ENCODE measurements at places on chromosomes 6 and 20.
A peak's percentile ranks its signal among the peaks of the same experiment; 100 is the strongest.

- DNase-seq: no peak
Observed at GRCh38 chr20:48313324-48313723, 514.5 kb downstream of the PREX1 start.

DNA sequence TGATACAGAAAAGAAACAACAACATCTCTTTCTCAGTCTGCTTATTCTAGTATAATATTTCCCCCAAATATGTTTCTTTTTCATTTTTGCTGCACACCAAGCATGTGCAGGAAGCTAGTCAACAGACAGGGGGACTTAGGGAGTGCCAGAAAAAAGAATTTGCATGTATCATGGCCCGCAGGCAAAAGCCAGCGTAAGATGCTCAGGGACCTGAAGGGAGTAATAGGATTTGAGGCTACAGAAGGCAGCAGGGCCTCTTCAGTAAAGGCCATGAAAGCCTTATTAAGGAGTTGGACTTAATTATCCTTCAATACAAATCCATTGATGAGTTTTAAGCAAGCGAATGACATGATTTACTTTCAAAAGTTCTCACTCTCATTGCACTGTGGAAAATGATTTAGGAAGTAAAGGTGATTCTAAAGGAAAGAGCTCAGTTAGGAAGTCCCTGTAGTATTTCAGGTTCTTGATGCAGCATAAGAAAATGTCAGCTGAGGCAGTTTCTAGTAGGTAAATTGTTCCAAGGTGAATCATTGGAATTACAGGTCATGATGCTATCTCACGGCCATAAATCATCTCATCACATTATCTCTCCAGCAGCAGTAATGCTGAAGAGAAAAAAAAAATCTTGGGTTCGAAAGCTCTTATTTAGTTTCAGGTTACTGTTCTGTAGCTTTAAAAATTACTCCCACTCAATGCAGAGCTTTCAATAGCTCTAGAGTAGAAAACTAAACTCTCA, 94.8 kb downstream of the PTCHD4 start:
- no peak for DNase-seq

DNA sequence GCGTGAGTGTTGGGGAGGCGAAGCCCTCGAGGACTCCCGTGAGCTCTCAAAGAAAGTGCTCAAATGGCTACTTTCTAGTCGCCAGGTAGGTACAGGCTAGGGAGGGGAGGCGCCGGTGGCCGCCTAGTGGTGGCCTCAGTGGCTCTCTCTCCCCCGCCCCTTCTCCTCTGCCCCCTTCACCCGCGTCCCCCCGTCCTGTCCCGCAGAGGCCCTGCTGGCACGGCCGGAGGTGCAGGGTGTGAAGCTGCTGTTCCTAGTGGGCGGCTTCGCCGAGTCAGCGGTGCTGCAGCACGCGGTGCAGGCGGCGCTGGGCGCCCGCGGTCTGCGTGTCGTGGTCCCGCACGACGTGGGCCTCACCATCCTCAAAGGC, 16.3 kb downstream of the ADISSP start:
- DNase-seq: no peak

DNA sequence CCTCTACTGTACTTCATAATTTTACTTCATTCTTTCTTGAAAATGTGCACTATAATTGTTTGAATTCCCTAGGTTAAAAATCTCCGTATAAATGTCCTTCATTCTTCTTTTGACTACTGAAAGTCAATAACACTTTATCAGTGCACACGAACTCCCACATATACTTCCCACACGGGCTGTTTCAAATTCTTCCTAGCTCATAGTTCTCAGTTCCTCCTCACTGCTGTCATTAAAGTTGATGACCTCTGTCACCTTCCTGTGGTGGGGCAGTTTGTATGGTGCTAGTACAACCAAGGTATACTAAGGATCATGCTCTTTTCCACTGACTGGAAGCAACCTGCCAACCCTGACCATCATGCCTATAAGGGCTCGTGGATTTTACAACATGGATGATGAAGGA, 40.0 kb upstream of the CD2AP start:
- peak; percentile 82 for DNase-seq

- DNase-seq: no peak
Observed at GRCh38 chr6:160215232-160215631, 43.4 kb downstream of the SLC22A2 start.

DNA sequence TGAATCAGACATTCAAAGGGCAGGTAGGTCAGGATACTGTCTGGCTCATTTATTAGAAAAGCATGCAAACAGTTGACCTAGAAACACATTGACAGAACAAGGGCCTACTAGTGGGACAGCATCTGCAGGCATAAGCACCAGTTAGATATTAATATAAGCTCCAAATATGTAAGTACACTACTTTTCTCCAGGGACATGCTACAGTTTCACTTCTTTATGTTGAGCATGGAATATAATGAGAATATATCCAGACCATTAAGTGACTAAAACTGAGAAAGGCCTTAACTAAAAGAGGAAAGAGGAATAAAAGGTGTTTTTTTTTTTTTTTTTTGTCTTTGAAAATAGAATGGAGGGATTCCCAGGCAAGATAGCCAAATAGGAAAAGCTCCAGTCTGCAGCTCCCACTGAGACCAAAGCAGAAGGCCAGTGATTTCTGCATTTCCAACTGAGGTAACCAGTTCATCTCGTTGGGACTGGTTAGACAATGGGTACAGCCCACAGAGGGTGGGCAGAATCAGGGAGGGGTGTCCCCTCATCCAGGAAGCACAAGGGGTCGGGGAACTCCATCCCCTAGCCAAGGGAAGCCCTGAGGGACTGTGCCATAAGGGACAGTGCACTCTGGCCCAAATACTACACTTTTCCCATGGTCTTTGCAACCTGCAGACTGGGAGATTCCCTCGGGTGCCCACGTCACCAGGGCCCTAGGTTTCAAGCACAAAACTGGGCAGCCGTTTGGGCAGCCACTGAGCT, 251.6 kb downstream of the PHF3 start:
- DNase-seq: no peak

GRCh38 chr6:34237316-34237721, 646 bp downstream of the HMGA1 start:
- DNase-seq: no peak

- no peak for DNase-seq
Observed at GRCh38 chr6:139509167-139509566, 134.7 kb upstream of the CITED2 start.

GRCh38 chr20:44222027-44222426, 11.5 kb upstream of the OSER1 start:
- DNase-seq: no peak

DNA sequence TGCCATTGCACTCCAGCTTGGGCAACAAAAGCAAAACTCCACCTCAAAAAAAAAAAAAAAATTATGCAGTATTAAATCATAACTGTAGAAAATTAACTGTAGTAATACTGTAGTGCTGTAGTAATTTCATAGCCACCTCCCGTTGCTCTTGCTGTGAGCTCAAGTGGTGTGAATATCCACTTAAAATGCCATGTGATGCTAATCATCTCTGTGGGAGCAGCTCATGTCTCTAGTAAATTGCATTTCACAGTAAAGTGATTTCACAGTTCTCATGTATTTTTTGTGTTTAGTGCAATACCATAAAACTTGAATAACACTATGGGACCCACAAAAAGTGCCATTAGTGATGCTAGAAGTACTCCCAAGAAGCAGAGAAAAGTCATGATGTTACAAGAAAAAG, 14.4 kb upstream of the FAM217A start:
- no peak for DNase-seq

Measured in inflammatory macrophage treated with lipopolysaccharide for 4 hours (primary cell).